ENCODE measurements at places on chromosomes 3 and 15. TPM values are rescaled to one million over a fixed set of nuclear protein-coding genes. Genes with fewer than 3 reads are reported as not detected.

The CADM2 gene
- total RNA-seq = not detected

The FBLN2 gene
- 13.8 TPM for total RNA-seq

The ITIH1 gene
- total RNA-seq = 0.16 TPM

The SEMA3B gene
- 0.49 TPM for total RNA-seq

The ASTE1 gene
- 3.9 TPM for total RNA-seq

The ABHD17C gene
- 7.5 TPM for total RNA-seq

The AGTR1 gene
- not detected for total RNA-seq

The SLC12A6 gene
- total RNA-seq = 15.2 TPM
